Calu3 (cell line): ENCODE measurements at places on chromosomes 3 and 15. TPM values are rescaled to one million over a fixed set of nuclear protein-coding genes. Genes with fewer than 3 reads are reported as not detected.
A peak's percentile ranks its signal among the peaks of the same experiment; 100 is the strongest.

- no peak for DNase-seq
Measured at GRCh38 chr3:184682671-184683070, 29.2 kb downstream of the MAGEF1 start.

DNA sequence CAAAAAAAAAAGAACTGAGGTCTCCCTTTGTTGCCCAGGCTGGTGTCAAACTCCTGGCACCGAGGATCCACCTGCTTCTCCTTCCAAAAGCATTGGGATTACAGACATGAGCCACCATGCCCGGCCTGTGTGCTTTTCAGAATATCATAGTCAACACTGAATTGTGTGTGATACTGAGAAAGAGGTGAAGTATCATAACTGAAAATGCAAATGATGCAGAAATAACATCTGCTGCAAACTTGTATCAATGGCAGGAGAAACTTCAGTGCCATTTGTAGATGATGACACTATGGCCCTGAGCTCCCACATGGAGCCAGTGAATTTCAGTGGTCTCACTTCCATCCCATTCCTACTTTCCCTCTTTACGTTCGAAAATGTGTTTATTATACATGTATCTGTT is 21.9 kb downstream of the IL12A start:
- no peak for DNase-seq

DNA sequence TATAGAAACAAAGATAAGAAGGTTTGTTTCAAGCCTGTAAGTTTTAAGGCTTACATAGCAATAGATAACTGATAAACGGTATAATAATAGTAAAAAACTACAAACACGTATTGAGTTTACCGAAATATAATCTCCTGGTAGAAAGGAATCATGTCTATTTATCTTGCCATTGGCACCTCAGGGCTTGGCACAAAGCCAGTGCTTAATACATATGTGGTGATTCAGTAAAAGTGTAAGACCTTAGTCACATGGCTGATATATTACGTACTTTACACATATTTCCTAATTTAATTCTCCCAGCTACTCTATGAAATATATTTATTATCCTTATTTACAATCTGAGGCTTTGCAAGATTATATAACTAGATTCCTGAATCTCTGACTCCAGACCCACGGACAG is 32.0 kb upstream of the SLCO3A1 start:
- no peak for DNase-seq

Gene ARGFX
- not detected in 2 replicates for total RNA-seq

- DNase-seq: no peak
Measured at GRCh38 chr3:47580481-47580880, 1.8 kb upstream of the CSPG5 start.

- no peak for DNase-seq
Measured at GRCh38 chr15:62873203-62873602, 169.3 kb upstream of the TPM1 start.

- no peak for DNase-seq
Measured at GRCh38 chr3:77800893-77801292, 761.0 kb downstream of the ROBO2 start.

Gene GRK7
- not detected in 2 replicates for total RNA-seq

DNA sequence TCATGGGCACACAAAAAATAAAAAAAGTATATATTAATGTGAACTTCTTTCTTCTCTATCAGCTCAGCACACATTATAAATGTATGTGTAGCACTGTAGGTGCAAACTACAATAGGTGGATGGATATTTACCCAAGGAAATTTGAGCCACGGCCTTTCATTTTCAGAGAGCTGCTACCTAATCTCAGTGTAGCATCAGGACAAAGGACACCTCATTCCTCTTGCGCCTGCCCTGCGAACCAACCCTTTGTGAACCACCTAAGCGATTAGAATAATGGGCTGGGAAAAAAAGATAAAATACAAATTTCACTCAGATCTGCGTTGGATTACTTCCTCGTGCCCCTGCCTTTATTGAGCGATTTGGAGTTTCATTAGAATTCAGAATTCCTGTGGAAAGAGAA is 263.2 kb downstream of the NR2F2 start:
- peak; percentile 13 for DNase-seq

Gene TMIE
- 0.26 TPM in 1 of 2 replicates, not detected in the other for total RNA-seq

DNA sequence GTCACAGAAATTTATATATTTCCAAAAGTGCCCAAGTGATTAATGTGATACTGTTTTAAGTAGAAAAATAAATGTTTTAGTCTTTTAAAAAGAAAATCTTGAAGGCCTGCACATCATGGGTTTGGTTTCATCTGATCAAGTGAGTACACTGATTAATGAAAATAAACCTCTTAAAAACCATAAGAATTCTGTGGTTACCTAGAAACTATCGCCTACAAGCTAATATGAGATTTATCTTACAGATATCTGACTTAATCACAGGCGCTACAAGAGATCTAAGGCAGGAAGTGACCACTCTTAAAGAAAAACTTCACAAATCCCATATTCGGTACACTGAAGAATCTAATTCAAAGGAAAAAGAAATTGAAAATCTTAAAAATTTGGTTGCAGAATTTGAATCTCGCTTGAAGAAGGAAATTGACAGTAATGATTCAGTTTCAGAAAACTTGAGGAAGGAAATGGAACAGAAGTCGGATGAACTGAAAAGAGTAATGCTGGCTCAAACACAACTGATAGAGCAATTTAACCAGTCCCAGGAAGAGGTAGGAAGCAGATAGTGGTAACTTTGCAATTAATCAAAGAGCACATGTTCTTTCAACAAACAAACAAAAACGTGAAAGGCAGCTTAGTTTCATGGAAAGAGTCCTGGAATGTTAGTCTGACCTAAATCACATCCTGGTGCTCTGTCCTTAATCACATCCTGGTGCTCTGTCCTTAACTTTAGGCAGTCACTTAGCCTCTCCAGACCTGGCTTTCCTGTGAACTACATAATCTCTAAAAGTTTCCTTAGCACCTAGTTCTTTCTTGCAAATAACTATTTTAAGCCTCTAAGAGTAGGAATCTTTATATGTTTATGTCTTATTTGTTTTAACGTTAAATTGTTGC is 131.8 kb downstream of the CCNL1 start:
- no peak for DNase-seq

Gene PRSS50
- total RNA-seq: not detected in 2 replicates

DNA sequence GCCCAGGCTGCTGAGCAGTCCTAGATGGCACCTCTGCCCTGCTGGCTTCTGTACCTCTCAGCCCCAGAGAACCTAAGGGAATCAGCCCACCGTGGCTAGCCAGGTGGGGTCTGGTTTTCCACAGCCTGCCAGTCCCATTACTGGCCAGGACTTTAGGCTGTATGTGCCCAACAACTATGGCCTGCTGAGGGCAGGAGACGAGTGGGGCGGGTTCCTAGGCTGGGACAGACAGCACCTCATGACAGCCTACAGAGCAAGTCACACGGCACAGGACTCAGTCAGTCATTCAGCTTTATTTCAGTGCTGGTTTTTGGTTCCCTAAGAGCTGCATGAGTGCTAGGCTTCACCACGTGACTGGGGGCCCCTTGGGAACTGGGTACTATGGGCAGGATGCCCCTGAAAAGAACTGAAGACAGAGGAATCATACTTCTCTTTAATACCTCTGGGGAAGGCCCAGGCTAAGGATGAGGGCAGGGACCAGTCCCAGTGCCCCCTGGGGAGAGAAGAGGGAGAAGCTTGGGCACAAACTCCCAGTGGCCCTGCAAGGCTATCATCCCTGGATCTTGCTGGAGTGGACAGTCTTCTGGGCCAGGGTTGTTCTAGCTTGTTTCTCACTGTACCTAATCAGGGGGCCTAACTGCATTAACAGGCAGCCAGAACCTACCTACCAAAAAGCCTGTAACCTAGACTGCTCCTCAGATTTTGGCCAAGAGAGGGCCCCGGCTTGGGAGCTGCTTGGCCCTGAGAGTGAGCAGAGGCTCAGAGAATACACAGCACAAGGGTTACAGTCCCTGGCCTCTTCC is 14.8 kb downstream of the CLK3 start:
- DNase-seq: no peak

- DNase-seq: peak; percentile 0
Measured at GRCh38 chr3:126135406-126136076, 44.8 kb downstream of the ALDH1L1 start.

DNA sequence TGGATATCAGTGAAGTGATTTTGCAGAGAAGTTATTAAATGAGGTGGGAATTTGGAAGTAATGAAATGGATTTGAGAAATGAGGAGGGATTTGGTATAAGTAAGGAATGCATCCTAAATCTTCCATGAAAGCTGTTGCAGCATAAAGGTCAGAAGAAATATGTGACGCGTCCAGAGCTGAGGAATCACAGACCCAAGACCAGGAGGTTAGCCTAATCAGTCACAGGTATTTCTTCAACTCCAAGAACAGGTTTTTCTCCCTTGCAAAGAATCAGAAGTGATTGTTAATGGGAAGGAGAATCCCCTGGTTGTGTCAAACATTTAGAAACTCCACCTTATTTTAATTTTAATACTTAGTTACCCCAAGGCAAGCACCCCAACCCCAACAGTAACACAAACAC is 253.2 kb downstream of the MEX3B start:
- DNase-seq: no peak

- peak; percentile 70 for DNase-seq
Measured at GRCh38 chr3:120093911-120094775, at the start of gene GSK3B. GSK3B (minus strand) TSS chr3:120094447; CDS start chr3:120093434, 1,013 bp downstream.

GRCh38 chr3:178969004-178969700 is 102.5 kb downstream of the ZMAT3 start:
- DNase-seq: no peak

- no peak for DNase-seq
Measured at GRCh38 chr3:24287755-24288450, 206.7 kb downstream of the THRB start.

Gene EPB42
- not detected in 2 replicates for total RNA-seq

GRCh38 chr3:155093261-155093660 is 13.1 kb downstream of the MME start:
- no peak for DNase-seq
